Mesothelial cell of epicardium (in vitro differentiated cells): ENCODE measurements at places on chromosomes 6 and 20. TPM values are rescaled to one million over a fixed set of nuclear protein-coding genes. Genes with fewer than 3 reads are reported as not detected.

- no peak for DNase-seq
These were observed 7.7 kb downstream of the FNDC1 start for GRCh38 chr6:159176913-159177312.

DNA sequence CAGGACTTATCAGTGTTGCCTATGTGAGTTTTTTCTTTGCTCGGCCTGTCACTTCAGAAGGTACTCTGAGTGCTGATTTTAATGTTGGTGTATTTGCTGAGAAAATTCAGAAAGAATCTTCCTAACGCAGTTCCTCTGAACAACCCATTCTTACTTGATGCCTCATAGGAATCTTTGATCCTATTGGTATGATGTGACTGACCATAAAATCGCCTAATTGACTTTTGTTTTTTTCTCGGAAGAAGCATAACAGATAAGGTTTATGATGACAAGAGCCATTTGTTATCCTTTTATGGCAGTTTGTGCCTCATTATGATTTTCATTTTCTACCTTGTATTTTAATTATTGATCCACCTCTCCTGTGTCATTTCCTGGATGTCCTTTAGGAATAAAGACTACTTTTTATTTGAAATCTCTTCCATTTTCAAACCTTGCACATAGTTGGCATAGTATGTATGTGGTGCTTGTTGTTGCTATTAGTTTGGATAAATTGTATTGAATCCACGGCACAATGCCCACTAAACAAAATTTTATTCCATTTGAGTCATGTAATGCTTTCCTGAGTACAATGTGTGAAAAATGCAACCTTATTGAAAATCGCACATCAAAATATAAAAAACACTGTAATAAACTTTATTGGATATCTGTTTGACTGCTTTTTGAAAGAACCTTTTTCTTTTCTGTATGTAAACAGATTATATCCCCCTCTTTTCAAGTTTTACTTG, 37.3 kb downstream of the LRRC1 start:
- no peak for DNase-seq

- DNase-seq, result no peak
These were observed 150.4 kb downstream of the RNGTT start for GRCh38 chr6:88813045-88813444.

GRCh38 chr20:17617868-17618672, 48.2 kb downstream of the DSTN start:
- no peak for DNase-seq

EDN3 gene
- total RNA-seq, result 17.4 to 19.0 TPM (median 17.6 TPM) in 3 replicates

GMDS gene
- total RNA-seq, result 34.9 to 39.9 TPM (median 36.7 TPM) in 3 replicates

HEY2 gene
- total RNA-seq, result 8.8 to 11.7 TPM (median 9.6 TPM) in 3 replicates

SLC17A3 gene
- total RNA-seq, result not detected in 3 replicates
